ENCODE measurements at places on chromosomes 4 and X.

GRCh38 chr4:96025011-96025410, 185.1 kb downstream of the PDHA2 start:
- no peak for DNase-seq

- DNase-seq, result no peak
Measured at GRCh38 chrX:118370921-118371624, 25.2 kb downstream of the WDR44 start.

GRCh38 chrX:48458711-48459110, 11.3 kb downstream of the SLC38A5 start:
- no peak for DNase-seq

DNA sequence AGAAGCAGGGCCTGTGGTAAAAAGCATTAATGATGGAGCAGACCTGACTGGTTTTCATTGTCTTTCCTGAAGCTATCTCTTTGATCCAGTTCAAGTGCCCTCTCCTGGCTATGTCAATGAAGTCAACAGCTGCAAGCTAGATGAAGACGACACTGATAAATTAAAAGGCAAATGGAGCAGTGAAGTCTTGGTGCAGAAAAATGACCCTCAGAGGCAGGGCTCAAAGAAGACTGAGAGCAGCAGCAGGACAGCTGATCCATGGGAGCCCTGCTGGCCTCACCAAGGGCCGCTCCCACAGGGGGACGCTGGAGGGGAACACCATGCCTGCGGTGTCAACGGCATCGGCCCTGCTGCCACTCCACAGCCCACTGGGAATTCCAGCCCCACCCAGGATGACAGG, 96.2 kb downstream of the RELL1 start:
- DNase-seq, result no peak

Measured in stimulated activated CD4-positive, alpha-beta T cell treated with anti-CD3 and anti-CD28 coated beads, Interleukin-15, amount 100 ng/mL, for 1 hour (primary cell).